Islet precursor cell (in vitro differentiated cells): ENCODE measurements at places on chromosomes 12 and 14.

DNA sequence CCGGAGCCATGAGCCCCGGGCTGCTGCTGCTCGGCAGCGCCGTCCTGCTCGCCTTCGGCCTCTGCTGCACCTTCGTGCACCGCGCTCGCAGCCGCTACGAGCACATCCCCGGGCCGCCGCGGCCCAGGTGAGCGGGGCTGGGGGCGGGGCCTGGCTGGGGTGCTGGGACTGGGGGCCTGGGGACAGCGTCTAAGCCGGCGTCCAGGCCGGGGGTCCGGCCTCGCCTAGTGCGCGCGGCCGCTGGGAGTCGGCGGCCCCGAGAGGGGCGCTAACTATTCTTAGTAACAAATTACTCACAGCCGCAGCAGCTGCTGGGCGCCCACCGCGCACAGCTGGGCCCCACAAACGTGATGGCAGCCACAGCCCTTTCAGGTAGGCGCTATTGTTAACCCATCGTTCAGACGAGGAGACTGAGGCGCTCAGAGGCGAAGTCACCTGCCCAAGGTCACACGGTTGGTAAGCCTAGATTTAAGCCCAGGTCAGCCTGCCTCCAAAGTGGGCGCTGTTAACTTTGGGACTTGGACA is 374 bp downstream of the CYP46A1 start:
- no peak for DNase-seq

- DNase-seq: no peak
Measured at GRCh38 chr14:102951799-102952198, 29.3 kb downstream of the AMN start.

DNA sequence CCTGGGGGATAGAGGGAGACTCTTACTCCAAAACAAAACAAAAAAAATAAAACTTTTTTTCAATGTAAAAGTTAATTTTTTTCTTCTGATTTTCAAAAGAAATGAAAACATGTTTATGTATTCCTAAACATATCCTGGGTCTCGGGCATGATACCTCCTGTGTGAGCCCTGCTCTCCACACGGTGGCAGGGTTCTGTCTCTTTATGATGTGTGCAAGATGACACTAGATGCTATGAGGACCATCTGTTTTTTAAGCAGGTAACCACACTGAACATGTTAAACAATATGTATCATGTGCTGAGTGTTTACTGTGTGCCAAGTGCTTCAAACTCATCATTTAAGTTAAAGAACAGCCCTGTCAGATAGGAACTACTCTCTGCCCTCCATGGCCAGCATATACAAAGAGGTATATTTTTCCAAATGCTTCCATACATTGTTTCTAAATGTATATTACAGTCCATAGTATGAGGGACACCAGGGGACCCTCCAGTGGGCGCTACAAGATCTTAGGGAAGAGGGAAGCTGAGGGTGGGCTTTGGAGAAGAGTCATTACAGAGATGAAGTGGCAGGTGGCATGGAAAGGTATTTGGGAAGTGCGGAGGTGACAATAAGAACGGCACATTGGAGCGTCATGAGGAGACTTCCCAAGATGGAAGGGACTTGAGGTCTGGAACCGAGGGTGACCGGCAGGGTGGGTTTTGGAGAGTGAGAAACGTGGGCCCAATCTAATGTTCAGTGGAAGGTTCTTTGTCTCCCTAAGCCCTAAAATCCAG is 28.5 kb downstream of the FOS start:
- no peak for DNase-seq

DNA sequence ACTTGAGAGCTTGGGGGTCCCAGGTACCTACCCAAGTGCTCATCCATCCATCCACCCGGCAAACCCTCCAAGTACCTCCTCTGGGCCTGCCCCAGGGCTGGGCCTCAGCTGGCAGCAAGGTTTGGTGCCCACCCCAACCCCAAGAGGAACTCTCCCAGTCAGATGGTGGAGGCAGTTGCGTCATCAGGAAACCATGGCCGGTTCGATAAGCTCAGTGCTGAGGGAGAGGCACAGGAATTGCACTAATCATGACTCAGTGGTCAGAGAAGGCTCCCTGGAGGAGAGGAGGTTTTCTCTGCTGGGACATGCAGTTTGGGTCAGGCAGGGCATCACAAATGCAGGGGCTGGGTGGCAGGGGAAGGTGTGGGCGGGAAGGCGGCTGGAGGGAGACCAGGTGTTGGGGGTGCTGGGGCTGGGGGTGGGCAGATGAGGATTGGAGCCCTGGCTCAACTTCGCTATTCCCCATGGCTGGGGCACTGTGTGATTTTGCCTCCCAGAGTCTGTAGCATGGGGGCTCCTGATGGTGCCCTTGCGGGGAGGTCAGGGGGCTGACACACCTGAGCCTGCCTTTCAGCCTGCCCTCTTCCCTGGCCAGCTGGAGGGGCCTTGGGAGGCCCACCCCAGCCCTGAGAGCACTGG is 32.2 kb downstream of the SH2B3 start:
- DNase-seq: peak; percentile 60

- no peak for DNase-seq
Measured at GRCh38 chr14:95493503-95493902, 22.9 kb downstream of the SYNE3 start.

DNA sequence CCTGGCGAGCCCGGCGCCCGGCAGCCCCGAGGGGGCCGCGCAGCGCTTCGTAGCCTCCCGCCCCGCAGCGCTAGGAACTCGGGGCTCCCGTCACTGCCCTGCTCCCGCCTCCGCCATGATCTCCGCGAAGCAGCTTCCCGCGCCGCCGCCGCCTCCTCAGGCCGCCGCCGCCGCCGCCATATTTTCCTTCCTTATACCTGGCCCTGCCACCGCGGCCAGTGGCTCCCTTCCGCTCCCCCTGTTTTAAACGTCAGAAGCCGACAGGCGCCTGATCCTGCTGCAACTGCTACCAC is 286 bp downstream of the PPP4R3A start:
- DNase-seq: no peak
